T-helper 17 cell (primary cell): ENCODE measurements at places on chromosomes 1 and 21.

- no peaks in the 10 kb centered on the region for H3K36me3 ChIP-seq
- H3K27ac ChIP-seq: no peak overlapping the region
- no peaks in the 10 kb centered on the region for H3K4me1 ChIP-seq
- peaks cover 17% of the 10 kb centered on the region for H3K27me3 ChIP-seq
- DNase-seq: no peak
- no peak overlapping the region for H3K4me3 ChIP-seq
Measured at GRCh38 chr1:184014271-184014670, 23.3 kb downstream of the COLGALT2 start.

GRCh38 chr1:48039088-48040054 lies 42.2 kb upstream of the TRABD2B start:
- H3K4me3 ChIP-seq: no peak overlapping the region
- H3K4me1 ChIP-seq: peaks cover 3% of the 10 kb centered on the region
- H3K36me3 ChIP-seq: no peaks in the 10 kb centered on the region
- no peak overlapping the region for H3K27ac ChIP-seq
- no peak for DNase-seq

DNA sequence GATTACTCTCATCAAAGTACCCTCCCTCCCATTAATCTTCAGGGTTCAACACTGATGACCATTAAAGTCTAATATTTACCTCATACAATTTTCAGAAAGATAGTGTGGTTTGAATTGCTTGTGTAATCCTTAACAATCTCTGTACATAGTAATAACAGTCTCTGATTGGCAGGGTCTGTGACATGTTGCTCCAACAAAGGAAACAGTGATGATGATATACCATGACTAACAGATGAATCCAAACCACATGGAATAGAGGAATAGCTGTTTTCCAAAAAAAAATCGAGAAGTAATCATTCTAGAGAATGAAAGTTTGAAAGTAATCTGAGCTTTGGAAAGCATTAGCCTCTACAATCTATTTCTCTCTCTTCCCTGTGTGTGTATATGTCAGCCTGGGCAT lies 610.1 kb upstream of the NEGR1 start:
- H3K4me3 ChIP-seq: no peak overlapping the region
- no peaks in the 10 kb centered on the region for H3K4me1 ChIP-seq
- H3K36me3 ChIP-seq: no peaks in the 10 kb centered on the region
- no peak for DNase-seq

GRCh38 chr1:202105571-202106339 lies 17.0 kb upstream of the GPR37L1 start:
- H3K36me3 ChIP-seq: no peaks in the 10 kb centered on the region
- H3K4me1 ChIP-seq: peaks cover 5% of the 10 kb centered on the region
- no peak overlapping the region for H3K4me3 ChIP-seq
- peaks cover 21% of the 10 kb centered on the region for H3K27me3 ChIP-seq
- DNase-seq: no peak
- H3K27ac ChIP-seq: no peak overlapping the region

- H3K4me3 ChIP-seq: no peak overlapping the region
- H3K4me1 ChIP-seq: peaks cover 4% of the 10 kb centered on the region
- no peaks in the 10 kb centered on the region for H3K36me3 ChIP-seq
- no peak for DNase-seq
- no peak overlapping the region for H3K27ac ChIP-seq
Measured at GRCh38 chr1:11813021-11813420, 7.0 kb downstream of the CLCN6 start.

GRCh38 chr1:173628888-173629287 lies 6.2 kb upstream of the TEX50 start:
- H3K27ac ChIP-seq: no peak overlapping the region
- H3K4me3 ChIP-seq: no peak overlapping the region
- no peaks in the 10 kb centered on the region for H3K4me1 ChIP-seq
- H3K27me3 ChIP-seq: peaks cover 6% of the 10 kb centered on the region

GRCh38 chr1:194056169-194056568 lies 869.8 kb upstream of the B3GALT2 start:
- peaks cover 44% of the 10 kb centered on the region for H3K4me1 ChIP-seq
- H3K27ac ChIP-seq: peak overlapping the region; percentile 62
- H3K36me3 ChIP-seq: peaks cover 3% of the 10 kb centered on the region
- no peaks in the 10 kb centered on the region for H3K27me3 ChIP-seq
- H3K4me3 ChIP-seq: peak overlapping the region; percentile 45

DNA sequence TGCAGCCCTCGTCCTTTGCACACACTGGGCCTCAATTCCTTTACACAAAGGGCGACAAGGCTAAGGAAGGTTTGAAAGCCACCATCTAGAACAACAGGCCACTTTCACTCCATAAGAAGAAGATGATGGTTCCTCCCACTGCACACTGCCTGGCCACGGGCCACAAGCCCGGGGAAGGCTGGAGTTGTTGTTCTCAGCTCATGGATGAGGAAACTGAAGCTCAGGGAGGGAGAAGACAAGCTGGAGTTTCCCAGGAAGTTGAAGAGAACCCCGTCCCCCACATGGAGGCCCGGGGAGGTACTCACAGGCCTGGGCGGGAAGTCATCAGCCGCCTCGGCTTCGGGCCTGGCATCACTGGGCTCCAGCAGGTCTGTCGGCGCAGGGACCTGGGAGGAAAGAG lies 24.6 kb upstream of the DDOST start:
- no peaks in the 10 kb centered on the region for H3K36me3 ChIP-seq
- H3K27ac ChIP-seq: no peak overlapping the region
- no peak for DNase-seq
- H3K27me3 ChIP-seq: peaks cover 36% of the 10 kb centered on the region
- peak overlapping the region; percentile 41 for H3K4me3 ChIP-seq
- H3K4me1 ChIP-seq: peaks cover 8% of the 10 kb centered on the region

DNA sequence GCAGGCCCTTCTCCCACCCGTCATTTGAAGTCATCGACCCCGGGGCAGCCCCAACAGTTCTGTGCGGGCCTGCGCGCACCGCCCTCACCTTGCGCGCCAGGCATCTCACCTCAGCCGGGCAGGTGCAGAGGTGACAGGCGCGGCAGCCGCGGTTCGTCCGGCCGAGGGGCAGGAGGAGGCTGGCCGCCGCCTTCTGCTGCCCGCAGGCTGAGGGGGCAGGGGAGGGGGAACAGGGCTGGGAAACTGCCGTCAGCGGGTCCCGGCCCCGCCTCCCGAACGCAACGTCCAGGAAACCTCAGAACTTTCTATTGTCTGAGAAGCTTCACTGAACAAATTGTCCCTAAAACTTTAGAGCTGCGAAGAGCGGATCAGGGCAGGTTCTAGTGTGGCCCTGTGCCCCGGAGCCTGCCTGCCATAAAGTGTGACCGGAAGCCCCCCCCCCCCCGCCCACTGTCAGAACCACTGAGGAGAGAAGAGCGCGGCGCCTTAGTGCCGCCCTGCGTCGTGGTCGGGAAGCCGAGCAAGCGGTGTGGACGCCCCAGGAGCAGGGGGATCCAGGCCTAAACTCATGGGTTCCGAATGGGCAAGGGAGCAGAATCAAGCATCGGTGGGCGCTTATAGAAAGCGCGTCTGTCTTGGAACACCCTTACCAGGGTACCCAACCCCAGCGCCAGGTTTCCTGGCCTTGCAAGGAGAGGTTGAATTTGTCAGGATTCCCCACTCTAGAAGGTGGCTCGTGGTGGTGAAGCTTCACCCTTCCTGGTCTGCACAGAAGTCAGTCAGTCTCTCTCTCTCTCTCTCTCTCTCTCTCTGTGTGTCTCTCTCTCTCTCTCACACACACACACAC lies 13.3 kb upstream of the TBX15 start:
- peak overlapping the region; percentile 58 for H3K4me3 ChIP-seq
- peaks cover 80% of the 10 kb centered on the region for H3K27me3 ChIP-seq
- no peak overlapping the region for H3K27ac ChIP-seq

GRCh38 chr1:30756206-30756544 lies 1.4 kb downstream of the LAPTM5 start:
- H3K27ac ChIP-seq: peak overlapping the region; percentile 100
- peaks cover 13% of the 10 kb centered on the region for H3K36me3 ChIP-seq
- no peaks in the 10 kb centered on the region for H3K27me3 ChIP-seq
- peaks cover 75% of the 10 kb centered on the region for H3K4me1 ChIP-seq
- DNase-seq: no peak

DNA sequence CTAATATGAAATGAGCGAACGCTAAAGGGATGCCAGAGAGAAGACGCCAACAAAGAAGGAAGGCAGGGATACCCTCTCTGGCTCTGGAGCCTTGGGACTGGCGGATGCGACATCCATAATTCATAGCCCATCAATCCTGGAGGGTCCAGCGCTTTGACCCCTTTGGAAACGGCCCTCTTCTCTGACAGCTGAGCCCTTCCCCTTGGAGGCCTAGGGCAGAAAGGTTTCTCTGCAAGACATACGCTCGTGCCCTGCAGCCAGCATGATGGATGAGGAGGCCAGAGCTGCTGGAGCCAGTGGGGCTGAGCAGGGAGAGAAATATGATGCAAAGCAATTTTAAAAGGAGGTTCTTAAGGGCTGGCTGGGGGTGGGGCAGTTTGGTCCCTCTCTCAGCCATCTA lies 22.2 kb downstream of the OPTC start:
- peaks cover 21% of the 10 kb centered on the region for H3K4me1 ChIP-seq

- DNase-seq: peak; percentile 71
- H3K4me3 ChIP-seq: peak overlapping the region; percentile 31
- peaks cover 24% of the 10 kb centered on the region for H3K4me1 ChIP-seq
- H3K27me3 ChIP-seq: peaks cover 45% of the 10 kb centered on the region
- H3K36me3 ChIP-seq: peaks cover 5% of the 10 kb centered on the region
Measured at GRCh38 chr1:159936273-159936904, 9.0 kb downstream of the IGSF9 start.

- H3K36me3 ChIP-seq: no peaks in the 10 kb centered on the region
- no peaks in the 10 kb centered on the region for H3K27me3 ChIP-seq
- H3K4me3 ChIP-seq: no peak overlapping the region
- H3K4me1 ChIP-seq: no peaks in the 10 kb centered on the region
Measured at GRCh38 chr1:102315096-102315495, 318.4 kb upstream of the OLFM3 start.

GRCh38 chr1:91400133-91400725 lies 4.4 kb downstream of the HFM1 start:
- peaks cover 3% of the 10 kb centered on the region for H3K4me1 ChIP-seq
- H3K4me3 ChIP-seq: no peak overlapping the region
- no peak for DNase-seq
- H3K36me3 ChIP-seq: peaks cover 2% of the 10 kb centered on the region
- H3K27me3 ChIP-seq: peaks cover 70% of the 10 kb centered on the region

DNA sequence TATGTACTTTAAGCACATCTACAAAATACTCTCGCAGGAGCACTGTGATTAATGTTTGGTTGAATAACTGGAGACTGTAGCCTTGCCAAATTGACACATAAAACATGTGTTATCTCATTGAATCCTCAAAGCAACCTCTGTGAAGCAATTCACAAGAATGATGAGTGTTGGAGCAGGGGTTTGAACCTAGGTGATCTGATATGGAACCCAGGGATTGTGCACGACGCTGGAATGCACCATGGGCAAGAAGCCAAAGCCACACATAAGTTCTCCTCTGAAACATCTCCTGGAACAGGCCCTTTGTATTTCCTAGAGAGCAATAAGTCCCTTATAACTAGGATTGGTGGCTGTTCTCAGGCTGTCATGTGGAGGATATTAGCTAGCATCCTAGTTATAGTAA lies 124.6 kb upstream of the IVNS1ABP start:
- no peak overlapping the region for H3K4me3 ChIP-seq
- peaks cover 2% of the 10 kb centered on the region for H3K4me1 ChIP-seq
- no peaks in the 10 kb centered on the region for H3K27me3 ChIP-seq
- no peaks in the 10 kb centered on the region for H3K36me3 ChIP-seq

- no peak overlapping the region for H3K4me3 ChIP-seq
- H3K27ac ChIP-seq: peak overlapping the region; percentile 24
- H3K36me3 ChIP-seq: no peaks in the 10 kb centered on the region
- H3K4me1 ChIP-seq: peaks cover 9% of the 10 kb centered on the region
- no peaks in the 10 kb centered on the region for H3K27me3 ChIP-seq
- DNase-seq: no peak
Measured at GRCh38 chr1:183995322-183996039, 42.0 kb downstream of the COLGALT2 start.

DNA sequence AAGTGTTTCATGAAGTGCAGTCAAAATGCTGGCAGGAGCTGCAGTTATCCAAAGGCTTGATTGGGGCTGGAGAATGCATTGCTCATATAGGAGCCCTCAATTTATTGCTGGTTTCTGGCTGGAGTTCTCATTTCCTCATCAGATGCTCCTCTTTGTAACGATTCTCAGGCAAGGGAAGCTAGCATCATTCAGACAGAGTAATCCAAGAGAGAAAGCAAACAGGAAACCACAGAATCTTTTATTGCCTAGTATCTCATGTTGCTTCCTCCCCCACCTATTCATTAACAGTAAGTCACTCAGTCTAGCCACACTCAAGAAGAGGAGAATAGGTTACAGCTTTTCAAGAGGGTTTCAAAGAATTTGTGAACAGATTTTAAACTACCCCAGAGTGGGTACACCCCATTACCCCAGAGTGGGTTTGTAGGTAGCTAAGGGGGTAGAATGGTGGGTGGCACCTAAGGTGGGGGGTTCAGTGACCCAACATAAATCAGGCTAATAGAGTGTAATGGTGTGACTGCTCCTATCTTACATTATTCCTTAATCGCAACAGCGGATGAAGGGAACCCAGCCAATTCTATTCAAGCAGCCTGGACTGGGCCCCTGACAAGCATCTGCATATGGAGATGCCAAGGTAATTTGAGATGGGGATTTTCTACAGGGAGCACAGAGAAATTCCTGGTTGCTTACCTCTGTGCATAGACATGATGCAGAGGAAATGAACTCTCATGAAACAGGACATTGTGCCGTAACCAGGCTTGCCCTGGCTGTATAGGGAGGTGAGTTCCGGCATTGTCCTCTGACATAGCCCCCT lies 67.1 kb downstream of the KCNJ15 start:
- no peak overlapping the region for H3K4me3 ChIP-seq
- no peaks in the 10 kb centered on the region for H3K27me3 ChIP-seq
- H3K4me1 ChIP-seq: peaks cover 8% of the 10 kb centered on the region
- H3K36me3 ChIP-seq: no peaks in the 10 kb centered on the region
- H3K27ac ChIP-seq: no peak overlapping the region

DNA sequence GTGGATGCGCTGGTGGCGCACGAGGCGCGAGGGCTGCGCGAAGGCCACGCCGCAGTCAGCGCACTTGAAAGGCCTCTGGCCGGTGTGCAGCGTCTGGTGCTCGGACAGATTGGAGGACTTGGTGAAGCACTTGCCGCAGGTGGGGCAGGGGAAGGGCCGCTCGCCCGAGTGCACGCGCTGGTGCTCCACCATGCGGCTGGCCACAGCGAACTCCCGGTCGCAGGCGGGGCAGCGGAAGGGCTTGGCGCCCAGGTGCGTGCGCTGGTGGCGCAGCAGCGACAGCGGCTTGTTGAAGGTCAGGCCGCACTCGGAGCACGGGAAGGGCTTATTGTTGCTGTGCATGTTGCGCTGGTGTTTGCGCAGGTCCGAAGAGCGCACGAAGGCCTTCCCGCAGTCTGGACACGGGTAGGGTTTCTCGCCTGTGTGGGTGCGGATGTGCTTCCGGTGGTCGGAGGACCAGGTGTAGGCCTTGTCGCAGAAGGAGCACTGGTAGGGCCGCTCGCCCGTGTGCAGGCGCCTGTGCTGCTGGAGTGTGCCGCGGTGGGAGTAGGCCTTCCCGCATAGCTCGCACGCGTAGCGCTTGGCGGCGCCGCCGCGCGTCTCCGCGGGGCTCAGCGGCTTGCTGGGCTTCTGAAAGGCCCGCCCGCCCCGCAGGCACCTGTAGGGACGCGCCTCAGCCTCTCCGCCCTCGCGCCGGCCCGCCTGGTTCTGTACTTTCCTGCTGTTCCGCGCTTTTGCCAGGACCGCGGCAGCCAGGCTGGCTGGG lies 4.7 kb downstream of the ZNF648 start:
- H3K4me3 ChIP-seq: no peak overlapping the region
- peaks cover 59% of the 10 kb centered on the region for H3K27me3 ChIP-seq
- peaks cover 3% of the 10 kb centered on the region for H3K4me1 ChIP-seq
- DNase-seq: no peak
